ENCODE measurements at places on chromosomes 16 and 17.

DNA sequence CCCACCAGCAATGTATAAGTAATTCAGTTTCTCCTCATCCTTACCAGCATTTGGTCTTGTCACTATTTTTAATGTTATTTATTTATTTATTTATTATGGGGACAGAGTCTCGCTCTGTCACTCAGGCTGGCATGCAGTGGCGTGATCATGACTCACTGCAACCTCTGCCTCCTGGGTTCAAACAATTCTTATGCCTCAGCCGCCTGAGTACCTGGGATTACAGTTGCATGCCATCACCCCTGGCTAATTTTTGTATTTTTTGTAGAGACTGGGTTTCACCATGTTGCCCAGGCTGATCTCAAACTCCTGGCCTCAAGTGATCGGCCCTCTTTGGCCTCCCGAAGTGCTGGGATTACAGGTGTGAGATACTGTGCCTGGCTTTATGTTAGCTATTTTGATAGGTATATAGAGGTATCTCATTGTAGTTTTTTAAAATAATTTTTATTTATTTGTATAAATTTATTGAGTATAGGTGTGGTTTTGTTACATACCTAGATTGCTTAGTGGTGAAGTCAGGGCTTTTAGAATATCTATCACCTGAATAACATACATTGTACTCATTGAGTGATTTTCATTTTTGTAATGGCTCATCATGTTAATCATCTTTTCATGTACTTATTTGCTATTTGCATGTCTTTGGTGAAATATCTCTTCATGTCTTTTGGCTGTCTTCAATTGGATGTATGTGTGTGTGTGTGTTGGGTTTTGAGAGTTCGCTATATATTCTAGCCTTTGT, 53.3 kb downstream of the TANC2 start:
- no peak for DNase-seq

DNA sequence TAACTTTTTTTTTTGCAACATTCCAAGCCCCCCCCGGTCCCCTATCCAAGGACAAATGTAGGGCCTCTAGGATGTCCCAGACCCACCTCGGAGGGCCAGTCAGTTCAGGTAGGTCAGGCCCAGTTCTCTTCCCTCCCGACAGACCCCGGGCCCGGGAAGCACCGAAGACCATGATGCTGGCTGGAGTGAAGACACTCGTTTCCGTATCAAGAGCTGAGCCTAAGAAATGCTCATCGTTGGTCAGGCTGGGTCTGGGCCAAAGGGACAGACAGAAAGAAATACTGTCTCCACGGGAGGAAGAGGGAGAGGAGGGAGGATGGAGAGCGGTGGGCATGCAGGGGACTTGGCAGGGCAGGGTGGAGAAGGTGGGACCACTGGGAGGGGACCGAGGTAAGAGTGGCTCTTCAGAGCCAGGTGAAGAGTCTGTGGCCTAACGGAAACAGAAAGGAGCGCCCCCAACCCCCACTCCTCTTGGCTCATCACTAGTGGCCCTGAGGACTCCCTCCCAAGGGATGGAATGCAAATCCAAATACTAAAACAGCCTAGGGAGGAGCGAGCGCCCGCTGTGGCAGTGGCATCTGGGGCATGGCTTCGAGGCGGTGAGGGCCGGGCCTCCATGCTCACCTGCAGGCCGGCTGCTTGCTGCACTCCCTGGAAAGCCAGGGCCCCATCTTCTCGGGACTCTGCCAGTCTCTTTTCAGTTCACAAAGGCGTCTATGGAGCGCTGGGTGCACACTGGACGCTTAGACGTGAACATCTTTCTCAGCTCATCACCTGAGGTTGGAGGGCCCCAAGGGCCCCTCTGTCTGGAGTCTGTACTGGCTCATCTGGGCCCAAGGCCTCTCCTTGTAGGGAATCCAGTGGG, 1.7 kb upstream of the ROGDI start:
- DNase-seq = no peak

DNA sequence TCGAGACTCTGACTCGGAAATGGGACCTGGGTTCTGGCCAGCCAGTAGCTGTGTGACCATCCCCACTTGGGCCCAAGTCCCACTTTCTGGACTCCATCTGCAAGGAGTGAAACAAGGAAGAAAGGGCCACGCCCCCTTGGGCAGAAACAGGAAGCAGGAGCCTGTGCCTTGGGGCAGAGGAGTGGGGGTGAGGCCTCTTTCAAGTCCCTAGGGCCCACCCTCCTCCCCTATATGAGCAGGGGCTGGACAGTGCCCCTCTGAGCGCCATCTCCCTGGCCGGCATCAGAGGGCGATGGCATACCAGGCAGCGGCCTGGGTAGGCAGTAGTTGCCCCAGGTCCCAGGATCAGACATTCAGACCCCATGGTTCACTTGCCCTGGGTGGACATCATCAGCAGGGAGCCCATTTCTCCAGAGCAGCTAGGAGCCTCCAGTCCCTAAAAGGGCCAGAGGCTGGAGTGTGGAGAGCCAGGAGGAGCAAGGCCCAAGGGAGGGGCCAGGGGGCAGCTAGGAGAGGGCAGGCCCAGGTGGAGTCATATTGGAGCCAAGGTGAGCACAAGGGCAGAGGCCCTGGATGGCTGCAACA, 7.1 kb downstream of the BCAR1 start:
- no peak for DNase-seq

GRCh38 chr16:73317321-73317857, 269.5 kb upstream of the ZFHX3 start:
- DNase-seq = no peak

GRCh38 chr16:48576927-48577326, 33.1 kb downstream of the N4BP1 start:
- DNase-seq = no peak

GRCh38 chr16:12166271-12166670, 189.7 kb downstream of the SNX29 start:
- no peak for DNase-seq

- DNase-seq = no peak
These were observed 1.3 kb upstream of the ACTG1 start for GRCh38 chr17:81513753-81514488.

DNA sequence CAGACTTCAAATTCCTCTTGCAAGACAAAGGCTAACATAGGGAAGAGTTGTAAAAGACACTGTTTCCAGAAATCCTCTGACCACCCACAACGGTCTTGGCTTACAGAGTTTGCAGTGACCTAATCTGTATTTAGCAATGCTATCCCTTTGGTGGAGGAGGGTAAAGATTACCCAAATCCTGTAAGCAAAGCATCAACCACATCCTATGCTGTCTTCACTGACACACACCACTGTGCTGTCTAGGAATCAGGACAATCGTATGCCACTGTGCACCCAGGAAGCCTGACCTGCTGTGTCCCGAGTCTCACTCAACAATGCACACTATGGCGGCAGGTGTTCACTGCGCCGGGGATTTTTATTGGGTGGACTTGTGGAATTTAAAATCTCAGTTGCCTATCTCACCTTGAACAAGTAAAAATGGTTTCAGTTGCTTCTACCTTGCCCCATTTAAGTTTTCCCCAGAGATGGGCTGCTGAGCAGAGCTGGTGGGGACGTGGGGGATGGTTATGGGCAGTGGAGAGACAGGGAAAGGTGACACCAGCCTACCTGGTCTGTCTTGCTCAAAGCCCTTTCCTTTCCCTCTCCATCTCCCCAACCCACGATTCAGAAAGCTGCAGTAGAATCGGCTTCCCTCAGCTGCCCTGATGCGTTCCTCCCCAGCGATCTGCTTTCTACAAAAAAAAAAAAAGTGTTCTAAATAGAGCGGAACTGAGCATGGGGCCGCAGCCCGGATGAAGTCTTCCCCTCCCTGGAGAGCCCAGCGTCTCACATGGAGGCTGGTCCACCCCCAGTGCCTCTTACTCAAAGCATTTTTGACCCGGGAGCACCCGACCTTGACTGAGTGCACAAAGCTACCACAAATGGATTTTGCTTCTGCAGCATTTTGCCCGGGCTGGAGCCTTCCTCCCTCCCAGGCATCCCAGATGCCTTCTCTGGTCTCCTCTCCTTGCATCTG, 271.5 kb downstream of the SOX9 start:
- DNase-seq = no peak

GRCh38 chr17:47675380-47676198, 18.4 kb upstream of the TBKBP1 start:
- DNase-seq = no peak

DNA sequence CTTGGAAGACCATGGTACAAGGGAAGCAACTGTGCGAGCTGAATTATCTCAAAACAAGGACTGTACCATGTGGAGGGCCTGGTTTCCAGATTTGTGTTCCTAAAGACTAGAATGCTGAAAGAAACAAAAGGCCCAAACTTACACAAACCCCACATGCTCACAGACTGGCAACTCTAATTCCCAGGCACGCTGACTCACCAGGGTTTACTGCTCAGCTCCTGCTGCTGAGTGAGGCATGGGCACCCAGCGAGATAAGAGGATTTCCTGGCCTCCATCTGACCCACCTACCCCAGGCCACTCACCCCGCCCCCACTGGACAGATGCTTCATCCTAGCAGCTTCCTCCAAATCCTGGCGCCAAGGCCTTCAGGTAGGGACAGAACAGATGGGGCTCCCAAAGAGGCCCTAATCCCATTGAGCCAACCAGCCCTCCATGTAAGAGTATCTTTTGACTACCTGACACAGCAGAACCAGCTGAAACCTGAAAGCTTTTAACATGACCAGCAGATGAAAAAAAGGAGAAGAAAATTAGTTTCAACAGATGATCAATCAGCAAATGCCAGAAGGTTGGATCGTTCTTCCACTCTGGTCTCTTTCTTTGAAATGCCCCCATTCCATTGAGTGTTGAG, 33.9 kb downstream of the DCUN1D3 start:
- DNase-seq = no peak

DNA sequence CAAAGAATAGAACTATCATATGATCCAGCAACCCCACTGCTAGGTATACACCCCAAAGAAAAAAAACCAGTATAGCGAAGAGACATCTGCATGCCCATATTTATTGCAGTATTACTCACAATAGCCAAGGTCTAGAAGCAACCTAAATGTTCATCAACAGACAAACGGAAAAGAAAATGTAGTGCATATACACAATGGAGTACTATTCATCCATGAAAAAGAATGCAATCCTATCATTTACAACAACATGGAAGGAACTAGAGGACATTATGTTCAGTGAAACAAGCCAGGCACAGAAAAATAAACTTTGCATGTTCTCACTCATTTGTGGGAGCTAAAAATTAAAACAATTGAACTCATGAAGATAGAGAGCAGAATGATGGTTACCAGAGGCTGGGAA, 55.3 kb downstream of the WDR59 start:
- DNase-seq = no peak

DNA sequence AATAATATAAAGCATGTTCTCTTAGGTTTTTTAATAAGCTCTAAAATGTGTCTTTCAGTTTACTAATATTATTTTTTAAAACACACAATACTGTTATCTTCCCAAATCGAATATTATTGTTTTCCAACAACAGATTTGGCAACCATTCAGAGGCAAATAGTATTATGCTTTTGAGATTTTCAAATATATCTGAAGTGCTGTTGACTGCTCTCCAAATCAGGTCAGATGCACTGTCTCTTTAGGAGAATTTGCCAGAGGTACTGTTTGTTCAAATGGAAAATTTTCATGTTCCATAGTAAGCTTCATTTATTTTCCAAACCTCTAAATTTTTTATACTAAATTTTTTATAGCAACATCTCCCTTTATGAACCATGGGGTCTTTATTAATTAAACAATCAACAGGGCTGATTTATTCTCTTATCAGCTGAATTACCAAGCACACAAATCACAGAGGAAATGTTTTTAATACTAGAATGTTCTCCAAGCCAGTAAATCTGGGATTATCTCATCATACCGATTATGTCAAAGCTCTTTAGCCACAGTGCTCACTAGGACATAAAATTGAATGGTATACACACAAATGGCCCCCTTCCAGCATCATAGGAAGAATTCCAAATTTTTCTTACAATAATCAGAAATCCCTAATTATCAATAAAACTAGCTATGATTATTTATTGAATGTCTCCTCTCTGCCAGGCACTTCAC, 108.8 kb upstream of the HLF start:
- no peak for DNase-seq

DNA sequence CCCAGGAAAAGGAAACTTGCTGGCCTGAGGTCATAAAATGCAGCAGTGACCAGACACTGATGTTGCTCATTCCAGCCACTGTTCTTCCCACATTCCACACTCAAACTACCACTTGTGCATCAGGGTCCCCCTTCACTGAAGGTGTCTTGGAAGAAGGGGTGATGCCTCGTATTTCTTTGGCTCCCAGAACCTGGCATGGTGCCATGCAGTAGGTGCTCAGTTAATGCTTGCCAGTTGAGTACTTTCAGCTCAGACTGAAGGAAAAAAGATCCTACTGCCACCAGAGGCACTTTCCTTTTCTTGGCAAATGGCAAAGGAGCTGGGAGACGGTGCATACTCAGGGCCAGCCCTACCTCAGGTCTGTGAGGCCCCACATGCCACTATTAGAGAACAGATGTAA, 73.5 kb downstream of the TEX14 start:
- DNase-seq = no peak

GRCh38 chr16:50154420-50154950, 1.4 kb downstream of the TENT4B start:
- no peak for DNase-seq

DNA sequence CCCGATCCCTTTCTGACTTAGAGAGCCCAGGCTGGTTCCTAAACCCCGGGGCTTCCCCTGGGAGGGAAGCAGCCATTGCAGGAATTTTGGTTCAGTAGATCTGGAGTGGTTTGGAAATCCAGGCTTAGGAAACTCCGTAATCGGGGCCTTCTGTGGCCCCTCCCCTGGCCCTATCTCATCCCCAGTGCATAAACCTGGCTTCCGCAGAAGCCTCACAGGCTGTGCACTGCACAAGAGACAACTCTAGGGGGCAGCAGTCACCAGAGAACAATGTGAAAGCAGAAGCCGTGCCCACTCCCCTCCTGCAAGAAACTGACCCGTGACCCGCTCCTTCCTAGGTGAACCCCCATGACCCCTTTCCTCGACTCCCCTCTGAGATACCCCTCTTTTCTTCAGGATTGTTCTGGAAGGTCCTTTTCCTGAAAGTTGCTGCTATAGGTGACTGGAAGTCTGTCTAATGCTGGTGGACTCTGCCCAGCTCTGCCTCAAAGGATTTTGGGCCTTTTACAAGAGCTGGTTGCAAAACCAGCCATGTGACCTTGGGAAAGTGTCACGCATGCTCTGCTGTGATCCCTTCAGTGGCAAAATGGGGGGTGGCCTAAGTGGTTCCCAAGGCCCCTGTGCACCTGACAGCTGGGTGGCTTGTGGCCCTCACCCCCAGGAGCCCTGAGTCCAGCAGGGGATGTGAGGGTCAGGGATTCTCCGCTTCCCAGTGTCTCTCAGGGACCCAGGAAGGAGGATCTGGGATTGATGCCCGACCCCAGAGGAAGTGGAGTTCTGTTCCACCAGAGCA, 14.4 kb downstream of the GUCY2D start:
- DNase-seq = no peak

Data from activated naive CD4-positive, alpha-beta T cell (primary cell).